ENCODE measurements at places on chromosomes 16 and 17.

- DNase-seq = no peak
Observed at GRCh38 chr17:13702266-13702665, 100.5 kb upstream of the HS3ST3A1 start.

- DNase-seq = no peak
Observed at GRCh38 chr17:17844079-17844478, 7.3 kb upstream of the SREBF1 start.

DNA sequence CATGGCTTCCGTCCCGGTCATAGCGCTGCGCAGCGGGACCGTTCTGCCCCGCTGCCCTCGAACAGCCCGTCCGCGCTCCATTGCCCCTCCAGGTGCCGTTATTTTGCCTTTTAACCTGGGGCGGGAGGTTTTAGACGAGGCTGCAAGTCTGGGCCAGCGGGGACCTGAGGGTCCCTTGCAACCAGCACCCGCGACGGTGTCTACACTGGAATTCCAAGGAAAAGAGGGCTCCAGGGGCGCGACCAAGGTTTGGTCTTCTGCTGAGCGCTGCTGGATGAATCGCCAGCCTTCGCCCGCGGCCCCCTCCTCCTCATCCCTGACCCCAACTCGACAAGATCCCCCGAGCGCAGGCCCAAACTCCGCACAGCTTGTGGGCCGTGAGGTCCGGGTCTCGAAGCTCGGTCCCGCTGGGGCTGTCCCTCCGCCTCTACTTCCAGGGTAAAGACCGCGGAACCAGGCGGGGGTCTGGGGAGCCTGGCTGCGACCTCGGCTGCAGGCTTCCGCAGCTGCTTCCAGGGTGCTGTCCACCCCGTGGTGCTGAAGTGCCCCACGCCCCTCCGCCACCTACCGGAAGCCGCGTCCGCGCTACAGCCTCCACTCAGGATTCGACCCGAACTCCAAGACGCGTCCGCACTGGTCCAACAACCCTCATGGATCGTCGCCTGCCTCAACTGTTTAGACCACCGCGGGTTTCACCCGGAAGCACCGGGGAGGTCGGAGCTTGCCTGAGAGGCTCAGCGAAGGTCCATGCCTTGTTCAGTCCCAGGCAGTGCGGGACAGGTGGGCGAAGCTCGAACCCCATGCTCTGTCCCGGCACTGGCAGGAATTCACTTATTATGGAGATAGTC, 10.1 kb upstream of the CA4 start:
- DNase-seq = peak; percentile 51

- no peak for DNase-seq
Observed at GRCh38 chr16:54135361-54136275, 151.0 kb downstream of the IRX3 start.
